ENCODE measurements at places on chromosomes 7 and 10.

- DNase-seq, result no peak
Observed at GRCh38 chr10:17657103-17657500, 13.2 kb downstream of the STAM start.

GRCh38 chr7:1060315-1061072, 16.1 kb downstream of the GPR146 start:
- no peak for DNase-seq

GRCh38 chr10:86334488-86335085, 32.0 kb downstream of the GRID1 start:
- DNase-seq, result no peak

- DNase-seq, result no peak
Observed at GRCh38 chr7:15490291-15490690, 71.5 kb downstream of the AGMO start.

DNA sequence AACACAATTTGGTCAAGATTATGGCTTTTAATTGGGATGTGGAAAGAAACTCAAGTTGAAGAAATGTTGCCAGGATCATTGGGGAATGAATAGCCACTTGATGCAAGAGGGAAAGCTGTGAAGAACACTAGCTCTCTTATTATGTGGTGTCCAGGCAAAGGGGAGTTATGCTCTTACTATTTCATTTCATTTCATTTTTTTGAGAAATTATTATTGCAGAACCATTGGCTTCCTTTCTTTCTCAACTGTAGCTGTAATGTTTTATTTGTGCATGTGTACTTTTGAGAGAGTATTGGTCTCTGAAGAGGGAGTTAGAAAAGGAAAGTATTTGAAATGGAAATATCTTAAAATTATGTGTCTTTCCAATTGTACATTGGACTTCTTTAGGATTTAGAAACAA, 312.6 kb upstream of the BMPER start:
- DNase-seq, result no peak

DNA sequence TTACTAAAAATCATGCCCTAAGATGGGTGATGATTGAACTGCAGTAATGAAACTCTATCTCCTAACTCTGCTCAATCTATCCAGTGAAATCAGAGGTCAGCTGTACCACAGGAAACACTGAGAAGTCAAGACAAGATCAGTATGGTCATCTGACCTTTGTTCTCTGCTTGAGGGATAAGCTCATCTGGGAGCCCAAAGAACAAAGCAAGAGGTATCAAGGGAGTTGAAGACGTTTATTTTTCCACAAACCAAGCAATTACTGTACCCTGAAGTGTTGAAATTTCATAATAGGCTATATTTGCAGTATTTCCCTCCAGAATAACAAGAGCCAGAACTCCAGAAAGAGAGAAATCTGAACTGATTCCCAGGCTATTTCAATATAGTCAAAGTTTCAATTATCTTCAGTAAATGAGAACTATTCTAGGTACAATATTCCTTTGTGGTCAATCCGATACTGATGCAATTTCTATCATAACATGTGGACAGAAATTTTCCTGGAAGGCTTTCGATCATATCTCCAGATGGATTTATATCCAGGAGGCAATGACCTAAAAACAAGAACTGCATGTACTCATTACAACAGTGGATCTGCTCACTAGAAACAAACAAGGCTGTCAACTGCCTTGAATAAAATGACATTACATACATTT, 345.3 kb downstream of the TNS3 start:
- DNase-seq, result no peak

- no peak for DNase-seq
Observed at GRCh38 chr7:65840446-65840845, 32.4 kb upstream of the VKORC1L1 start.

DNA sequence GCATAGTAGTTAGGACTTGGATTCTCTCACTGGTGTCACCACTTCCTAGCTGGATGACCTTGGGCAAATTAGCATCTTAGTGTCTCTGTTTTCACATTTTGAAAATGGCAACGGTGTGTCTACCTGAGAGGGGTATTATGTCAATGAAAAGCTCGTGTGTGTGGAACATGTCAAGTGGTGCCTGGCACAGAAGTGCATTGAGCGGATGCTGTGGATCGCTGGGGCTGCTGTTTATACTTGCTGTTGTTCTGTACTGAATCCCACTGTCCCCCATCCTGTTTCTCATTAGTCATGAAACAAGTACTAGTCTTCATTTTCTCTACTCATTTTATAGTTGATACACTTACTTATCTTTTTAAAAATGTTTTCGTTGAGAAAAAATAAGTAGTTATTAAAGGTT, 26.1 kb downstream of the RBM33 start:
- no peak for DNase-seq

GRCh38 chr7:98956937-98957336, 78.6 kb downstream of the TRRAP start:
- DNase-seq, result no peak

- no peak for DNase-seq
Observed at GRCh38 chr7:105339404-105340323, 49.1 kb downstream of the SRPK2 start.

DNA sequence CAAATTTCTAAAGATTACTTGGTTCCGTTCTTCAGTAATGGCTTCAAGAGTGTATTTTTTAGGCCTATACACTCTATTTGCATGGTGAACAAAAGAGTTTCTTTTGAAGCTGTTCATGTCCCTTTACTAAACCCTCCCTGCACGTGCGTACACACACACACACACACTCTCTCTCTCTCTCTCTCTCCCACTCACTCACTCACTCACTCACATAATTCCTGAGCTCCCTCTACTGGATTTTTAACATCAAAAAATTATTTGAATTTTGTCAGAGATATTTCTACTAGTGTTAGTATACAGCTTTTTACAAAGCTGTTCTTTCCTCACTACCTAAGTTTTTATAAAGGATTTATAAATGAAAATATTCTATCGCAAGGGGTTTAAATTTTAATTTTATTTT, 85.9 kb downstream of the UBE3C start:
- no peak for DNase-seq

DNA sequence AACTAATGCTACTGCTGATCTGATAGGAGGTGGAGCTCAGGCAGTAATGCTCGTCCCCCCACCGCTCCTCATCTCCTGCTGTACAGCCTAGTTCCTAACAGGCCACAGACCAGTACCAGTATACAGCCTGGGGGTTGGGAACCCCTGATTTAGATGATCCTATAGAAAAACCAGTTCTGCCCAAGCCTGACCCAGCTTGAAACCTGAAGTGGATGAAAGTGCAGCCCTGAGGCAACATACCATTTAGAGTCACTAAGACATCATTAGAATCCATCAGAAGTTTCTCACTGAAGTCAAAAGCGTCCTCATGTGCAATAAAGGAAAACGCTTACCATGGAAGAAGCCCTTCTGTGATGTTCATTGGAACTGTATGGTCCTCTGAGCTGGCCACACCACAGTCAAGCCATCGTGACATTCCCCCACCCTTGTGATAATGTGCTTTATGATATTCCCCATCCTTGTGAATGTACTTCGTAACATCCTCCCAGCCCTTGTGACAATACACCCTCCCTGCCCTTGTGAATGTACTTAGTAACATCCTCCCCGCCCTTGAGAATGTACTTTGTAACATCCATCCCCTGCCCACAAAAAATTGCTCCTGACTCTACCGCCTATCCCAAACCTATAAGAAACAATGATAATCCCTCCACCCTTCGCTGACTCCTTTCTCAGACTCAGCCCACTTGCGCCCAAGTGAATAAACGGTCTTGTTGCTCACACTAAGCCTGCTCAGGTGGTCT, 65.9 kb upstream of the HECTD2 start:
- DNase-seq, result no peak

DNA sequence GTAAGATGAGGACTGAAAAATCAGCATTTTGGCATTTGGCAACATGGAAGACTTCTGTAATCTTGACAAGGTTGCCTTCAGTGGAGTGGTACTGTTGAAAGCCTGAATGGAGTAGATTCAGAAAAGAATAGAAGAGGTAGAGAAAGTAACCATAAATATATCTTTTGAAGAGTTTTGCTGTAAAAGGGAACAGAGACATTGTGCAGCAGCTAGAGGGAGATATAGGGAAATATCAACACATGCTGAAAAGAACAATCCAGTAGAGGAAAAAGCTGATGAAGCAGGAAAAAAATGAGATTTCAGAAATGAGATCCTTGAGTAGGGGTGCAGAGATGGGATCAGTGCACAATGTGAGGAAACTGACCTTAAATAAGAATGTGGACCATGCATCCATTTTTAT, 60.0 kb downstream of the RAPGEF5 start:
- DNase-seq, result no peak

GRCh38 chr10:49321021-49321420, 22.1 kb downstream of the C10orf71 start:
- no peak for DNase-seq
